Tibial nerve (tissue), 4 donors: ENCODE measurements at places on chromosomes 6 and 20. TPM values are rescaled to one million over a fixed set of nuclear protein-coding genes. Genes with fewer than 3 reads are reported as not detected.
A peak's percentile ranks its signal among the peaks of the same experiment; 100 is the strongest.

ACSS1 gene
- 45.3 TPM for total RNA-seq

SRMS gene
- total RNA-seq: not detected

B3GALT4 gene
- total RNA-seq: 17.5 TPM

PAX1 gene
- not detected for total RNA-seq

GINS1 gene
- 0.59 TPM for total RNA-seq

GRCh38 chr6:66970373-66970772 lies 1263.3 kb upstream of the EYS start:
- DNase-seq: no peak
- no peaks in the 10 kb centered on the region for H3K36me3 ChIP-seq
- H3K4me1 ChIP-seq: no peaks in the 10 kb centered on the region
- no peaks in the 10 kb centered on the region for H3K27me3 ChIP-seq

DNA sequence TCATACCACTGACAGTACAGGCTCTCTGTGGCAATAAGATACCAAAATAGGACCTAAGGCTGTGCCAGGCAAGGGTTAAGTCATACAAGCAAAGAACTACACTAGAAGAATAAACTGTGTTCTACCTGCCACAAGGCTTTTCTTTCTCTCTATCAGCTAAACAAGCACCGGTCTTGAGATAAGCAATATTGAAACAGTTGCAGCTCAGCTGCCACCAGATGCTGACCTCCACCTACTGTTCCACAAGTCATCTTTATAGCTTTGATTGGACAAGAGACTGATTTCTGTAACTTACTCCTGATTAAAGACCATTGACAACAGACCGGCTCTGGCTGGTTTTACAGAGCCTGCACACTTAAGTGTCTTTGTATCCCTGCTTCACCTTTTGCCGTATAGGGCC lies 24.1 kb downstream of the SCP2D1 start:
- no peak overlapping the region for H3K4me3 ChIP-seq
- no peak overlapping the region for H3K27ac ChIP-seq
- no peak for DNase-seq
- no peaks in the 10 kb centered on the region for H3K27me3 ChIP-seq
- no peaks in the 10 kb centered on the region for H3K36me3 ChIP-seq
- no peaks in the 10 kb centered on the region for H3K4me1 ChIP-seq

- DNase-seq: no peak
- H3K27ac ChIP-seq: peak overlapping the region; percentile 92
- H3K27me3 ChIP-seq: no peaks in the 10 kb centered on the region
- H3K4me3 ChIP-seq: peak overlapping the region; percentile 94
- H3K36me3 ChIP-seq: no peaks in the 10 kb centered on the region
- H3K4me1 ChIP-seq: peaks cover 37% of the 10 kb centered on the region
Measured at GRCh38 chr6:39932386-39932910, 1.8 kb downstream of the MOCS1 start.

GRCh38 chr6:158006331-158006730 lies 24.7 kb downstream of the SYNJ2 start:
- no peaks in the 10 kb centered on the region for H3K27me3 ChIP-seq
- no peaks in the 10 kb centered on the region for H3K4me1 ChIP-seq
- no peaks in the 10 kb centered on the region for H3K36me3 ChIP-seq
- DNase-seq: no peak

- no peak overlapping the region for H3K27ac ChIP-seq
- no peaks in the 10 kb centered on the region for H3K27me3 ChIP-seq
- H3K36me3 ChIP-seq: no peaks in the 10 kb centered on the region
- DNase-seq: no peak
Measured at GRCh38 chr20:56808117-56808725, 179.1 kb downstream of the TFAP2C start.

GRCh38 chr6:116309001-116309400 lies 29.3 kb upstream of the TSPYL1 start:
- H3K4me3 ChIP-seq: no peak overlapping the region
- DNase-seq: no peak
- no peak overlapping the region for H3K27ac ChIP-seq
- no peaks in the 10 kb centered on the region for H3K27me3 ChIP-seq
- peaks cover 12% of the 10 kb centered on the region for H3K4me1 ChIP-seq
- no peaks in the 10 kb centered on the region for H3K36me3 ChIP-seq

DNA sequence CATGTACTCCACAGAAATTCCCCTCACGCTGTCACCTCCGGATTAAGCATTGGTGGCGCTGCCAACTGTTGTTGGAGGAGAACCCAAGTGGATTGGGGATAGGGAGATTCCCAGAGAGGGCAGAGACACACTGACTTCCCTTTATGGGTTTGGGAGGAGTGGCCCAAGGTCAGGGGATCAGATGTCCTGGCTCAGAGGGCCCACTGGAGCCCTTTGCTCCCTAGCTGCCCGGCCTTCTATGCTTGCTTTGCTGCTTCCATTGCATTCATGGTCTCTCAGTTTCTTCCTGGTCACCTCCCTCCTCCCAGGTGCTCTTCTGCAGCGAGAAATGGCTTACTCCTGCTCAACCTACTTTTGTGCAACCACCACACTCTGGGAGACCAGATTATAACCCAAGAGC lies 14.3 kb downstream of the CUL9 start:
- H3K27me3 ChIP-seq: no peaks in the 10 kb centered on the region
- DNase-seq: no peak
- no peak overlapping the region for H3K4me3 ChIP-seq
- H3K36me3 ChIP-seq: peaks cover 98% of the 10 kb centered on the region
- H3K4me1 ChIP-seq: no peaks in the 10 kb centered on the region
- no peak overlapping the region for H3K27ac ChIP-seq
